ENCODE measurements at places on chromosomes 5 and 9.

- no peaks in the 10 kb centered on the region for H3K36me3 ChIP-seq
- DNase-seq, result no peak
- H3K27ac ChIP-seq, result no peak overlapping the region
- peaks cover 13% of the 10 kb centered on the region for H3K27me3 ChIP-seq
- H3K4me1 ChIP-seq, result no peaks in the 10 kb centered on the region
- H3K4me3 ChIP-seq, result no peak overlapping the region
These were observed 46.6 kb downstream of the TMEM252 start for GRCh38 chr9:68493958-68494577.

DNA sequence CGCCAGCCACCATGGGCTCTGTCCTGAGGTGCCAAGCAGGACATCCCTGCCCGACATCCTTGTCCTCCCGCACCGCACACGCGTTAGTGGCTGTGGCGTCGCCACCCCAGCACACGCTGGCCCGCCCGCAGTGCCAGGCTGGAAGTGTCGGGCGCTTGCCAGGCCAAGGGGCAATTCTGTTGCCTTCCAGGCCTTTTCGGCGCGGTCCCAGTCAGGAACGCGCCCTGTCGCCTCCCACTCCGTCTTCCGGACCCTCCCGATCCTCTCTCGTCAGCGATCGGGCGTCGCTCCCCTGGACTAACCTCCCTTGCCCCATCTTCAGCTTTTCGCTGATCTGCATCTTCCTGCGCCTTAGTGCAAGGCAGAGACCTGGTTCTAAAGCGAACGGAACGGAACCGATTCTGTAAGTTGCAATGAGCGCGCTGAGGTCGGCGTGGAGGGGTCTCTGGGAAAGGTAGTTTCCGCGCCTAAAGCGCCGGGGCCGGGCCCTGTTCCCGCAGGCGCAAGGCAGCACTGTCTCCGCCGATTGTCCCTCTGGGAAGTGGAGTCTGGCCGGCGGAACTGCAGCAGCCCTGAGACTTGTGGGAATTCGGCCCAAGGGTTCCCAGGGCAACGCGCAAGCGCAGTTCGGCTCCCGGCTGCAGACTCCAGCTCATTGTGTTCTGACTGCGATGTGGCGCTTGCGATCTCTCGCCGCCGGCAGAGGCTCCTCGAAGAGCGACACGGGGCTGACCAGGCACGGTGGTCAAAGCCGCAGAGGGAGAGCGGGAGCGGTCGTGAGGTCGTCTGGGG, at the start of gene ZNF454:
ZNF454 (plus strand) TSS at position 630 of the 792 bp plus-strand sequence. CDS start 1,594 bp downstream, outside the sequence.
- H3K27ac ChIP-seq, result no peak within 1 kb of the TSS
- H3K27me3 ChIP-seq, result peaks cover 4% of the 10 kb centered on the region
- H3K36me3 ChIP-seq, result peaks cover 10% of the 10 kb centered on the region
- DNase-seq, result no peak

GRCh38 chr9:82149501-82149946, 161.0 kb downstream of the SPATA31D1 start:
- no peak for DNase-seq
- no peak overlapping the region for H3K27ac ChIP-seq
- H3K4me3 ChIP-seq, result no peak overlapping the region
- no peaks in the 10 kb centered on the region for H3K4me1 ChIP-seq

DNA sequence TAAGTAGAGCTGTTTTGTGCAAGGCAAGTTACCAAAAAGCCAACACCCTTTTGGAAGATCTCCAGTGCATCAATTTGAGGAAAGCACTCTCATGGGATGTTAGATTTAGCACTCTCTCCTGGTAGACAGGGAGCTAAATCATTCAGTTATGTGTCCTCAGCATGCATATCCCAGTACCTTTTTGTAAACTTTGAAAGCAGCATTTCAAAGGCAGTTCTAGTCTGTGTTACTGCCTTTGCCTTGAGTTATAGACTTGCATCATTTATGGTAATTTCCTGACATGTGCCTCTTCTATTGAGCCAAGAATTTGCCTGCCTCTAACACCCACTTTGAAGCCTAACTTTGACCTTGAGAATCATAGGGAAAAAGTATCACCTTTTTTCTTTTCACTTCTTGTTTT, 120.6 kb downstream of the KIF4B start:
- H3K27me3 ChIP-seq, result peaks cover 14% of the 10 kb centered on the region
- no peak for DNase-seq
- H3K4me3 ChIP-seq, result no peak overlapping the region
- no peak overlapping the region for H3K27ac ChIP-seq

DNA sequence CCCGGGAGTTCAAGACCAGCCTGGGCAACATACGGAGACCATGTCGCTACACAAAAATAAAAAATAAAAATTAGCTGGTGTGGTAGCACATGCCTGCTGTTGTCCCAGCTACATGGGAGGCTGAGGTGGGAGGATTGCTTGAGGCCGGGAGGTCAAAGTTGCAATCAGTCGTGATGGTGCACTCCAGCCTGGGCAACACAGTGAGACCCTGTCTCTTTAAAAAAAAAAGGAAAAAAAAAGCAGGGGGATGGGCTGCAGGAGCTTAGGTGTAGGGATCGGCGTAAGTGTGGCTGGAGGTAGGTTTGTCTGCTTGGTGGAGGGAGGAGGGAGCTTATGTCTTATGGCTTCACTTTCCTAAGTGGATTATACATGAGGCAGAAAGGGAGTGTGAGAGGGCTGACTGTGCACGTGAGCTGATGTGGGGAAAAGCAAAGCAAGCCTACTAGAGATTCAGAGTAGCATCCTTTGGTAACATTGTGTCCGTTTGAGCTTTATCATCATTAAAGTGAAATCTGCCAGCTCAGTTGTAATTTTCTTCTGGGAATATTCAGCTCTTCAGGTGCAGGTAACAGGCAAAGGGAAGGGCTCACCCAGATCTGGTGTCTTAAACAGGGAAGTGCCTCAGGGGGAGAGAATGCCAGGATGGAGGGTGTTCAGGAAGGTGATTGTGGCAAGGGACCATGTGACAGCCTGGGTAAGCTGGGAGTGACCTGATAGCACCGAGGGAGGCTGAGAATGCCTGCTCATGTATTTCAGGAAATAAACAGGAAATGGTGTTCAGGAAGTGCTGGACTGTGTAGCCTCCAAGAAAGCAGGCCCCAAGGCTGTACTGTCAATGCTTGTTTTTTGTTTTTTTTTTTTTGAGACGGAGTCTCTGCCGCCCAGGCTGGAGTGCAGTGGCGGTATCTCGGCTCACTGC, 17.6 kb upstream of the SETX start:
- H3K4me3 ChIP-seq, result no peak overlapping the region
- H3K27ac ChIP-seq, result peak overlapping the region; percentile 79
- H3K36me3 ChIP-seq, result peaks cover 25% of the 10 kb centered on the region
- no peaks in the 10 kb centered on the region for H3K27me3 ChIP-seq
- no peak for DNase-seq

- no peak overlapping the region for H3K27ac ChIP-seq
- H3K36me3 ChIP-seq, result peaks cover 33% of the 10 kb centered on the region
- peaks cover 18% of the 10 kb centered on the region for H3K4me1 ChIP-seq
- no peaks in the 10 kb centered on the region for H3K27me3 ChIP-seq
- peak; percentile 27 for DNase-seq
- no peak overlapping the region for H3K4me3 ChIP-seq
These were observed 928 bp downstream of the HACD4 start for GRCh38 chr9:21030389-21031035.

- no peaks in the 10 kb centered on the region for H3K27me3 ChIP-seq
- H3K4me1 ChIP-seq, result peaks cover 65% of the 10 kb centered on the region
- peak overlapping the region; percentile 97 for H3K4me3 ChIP-seq
- no peak for DNase-seq
- H3K27ac ChIP-seq, result peak overlapping the region; percentile 74
- H3K36me3 ChIP-seq, result peaks cover 88% of the 10 kb centered on the region
These were observed 6.6 kb downstream of the ITK start for GRCh38 chr5:157187046-157187754.

DNA sequence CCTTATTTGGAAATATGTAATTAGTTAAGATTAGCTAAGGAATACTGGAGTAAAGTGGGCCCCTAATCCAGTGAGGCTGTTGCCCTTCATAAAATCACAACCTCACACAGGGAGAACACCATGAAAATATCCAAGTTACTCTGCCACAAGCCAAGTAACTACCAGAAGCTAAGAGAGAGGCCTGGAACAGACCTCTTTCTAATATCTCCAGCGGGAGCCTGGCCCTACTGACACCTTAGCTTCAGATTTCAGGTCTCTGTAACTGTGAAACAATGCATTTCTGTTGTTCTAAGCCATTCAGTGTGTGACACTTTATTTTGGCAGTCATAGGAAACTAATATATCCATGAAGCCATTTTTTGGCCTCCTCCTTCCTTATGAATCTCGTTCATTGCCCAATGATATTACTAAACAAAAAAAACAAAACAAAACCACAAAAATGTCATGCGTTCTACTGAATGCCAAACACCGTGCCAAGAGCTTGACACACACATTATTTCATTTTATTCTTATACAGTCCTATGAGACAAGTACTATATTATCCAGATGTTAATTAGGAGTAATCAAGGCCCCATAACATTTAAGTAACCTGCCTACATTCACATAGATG, 699.0 kb downstream of the MAT2B start:
- H3K36me3 ChIP-seq, result no peaks in the 10 kb centered on the region
- no peak overlapping the region for H3K27ac ChIP-seq
- H3K4me3 ChIP-seq, result no peak overlapping the region
- no peaks in the 10 kb centered on the region for H3K4me1 ChIP-seq

- peaks cover 26% of the 10 kb centered on the region for H3K4me1 ChIP-seq
- H3K36me3 ChIP-seq, result no peaks in the 10 kb centered on the region
- no peaks in the 10 kb centered on the region for H3K27me3 ChIP-seq
- no peak for DNase-seq
- H3K27ac ChIP-seq, result no peak overlapping the region
These were observed 73.9 kb downstream of the PBX3 start for GRCh38 chr9:125821078-125821477.

DNA sequence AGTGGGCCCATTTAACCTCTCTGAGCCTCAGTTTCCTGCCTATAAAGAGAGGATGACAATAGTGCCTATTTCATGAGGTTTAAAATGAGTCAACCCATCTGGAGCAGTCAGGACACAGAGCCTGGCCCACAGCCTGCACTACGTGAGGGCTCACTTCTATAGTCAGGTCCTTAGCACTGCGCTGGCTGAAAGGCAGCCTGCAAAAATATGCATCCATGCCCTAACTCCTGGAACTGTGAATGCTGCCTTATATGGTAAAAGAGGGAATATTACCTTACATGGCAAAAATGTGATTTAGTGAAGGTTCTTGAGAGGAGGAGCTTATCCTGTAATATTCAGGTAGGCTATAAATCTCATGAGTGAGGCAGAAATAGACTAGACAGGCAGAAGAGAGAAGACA, 98.5 kb downstream of the GABBR2 start:
- H3K27me3 ChIP-seq, result peaks cover 7% of the 10 kb centered on the region
- H3K4me3 ChIP-seq, result no peak overlapping the region
- H3K36me3 ChIP-seq, result no peaks in the 10 kb centered on the region
- DNase-seq, result no peak
- no peak overlapping the region for H3K27ac ChIP-seq

DNA sequence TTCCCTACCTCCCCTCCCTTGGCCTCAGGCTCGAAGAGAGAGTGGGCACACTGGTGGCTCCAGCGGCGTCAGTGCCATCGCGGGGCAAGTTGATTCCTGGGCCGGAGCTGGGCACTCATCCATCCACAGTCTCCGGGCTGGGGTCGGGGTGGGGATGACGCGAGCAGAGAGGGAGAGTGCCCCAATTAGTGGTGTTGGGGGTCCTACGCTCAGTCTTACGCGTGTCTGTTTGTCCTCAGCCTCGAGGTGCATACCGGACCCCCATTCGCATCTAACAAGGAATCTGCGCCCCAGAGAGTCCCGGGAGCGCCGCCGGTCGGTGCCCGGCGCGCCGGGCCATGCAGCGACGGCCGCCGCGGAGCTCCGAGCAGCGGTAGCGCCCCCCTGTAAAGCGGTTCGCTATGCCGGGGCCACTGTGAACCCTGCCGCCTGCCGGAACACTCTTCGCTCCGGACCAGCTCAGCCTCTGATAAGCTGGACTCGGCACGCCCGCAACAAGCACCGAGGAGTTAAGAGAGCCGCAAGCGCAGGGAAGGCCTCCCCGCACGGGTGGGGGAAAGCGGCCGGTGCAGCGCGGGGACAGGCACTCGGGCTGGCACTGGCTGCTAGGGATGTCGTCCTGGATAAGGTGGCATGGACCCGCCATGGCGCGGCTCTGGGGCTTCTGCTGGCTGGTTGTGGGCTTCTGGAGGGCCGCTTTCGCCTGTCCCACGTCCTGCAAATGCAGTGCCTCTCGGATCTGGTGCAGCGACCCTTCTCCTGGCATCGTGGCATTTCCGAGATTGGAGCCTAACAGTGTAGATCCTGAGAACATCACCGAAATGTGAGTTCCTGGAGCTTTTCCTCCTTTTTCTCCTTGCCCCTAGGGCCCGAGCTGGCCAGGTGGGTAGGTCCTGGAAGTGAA, 861 bp downstream of the NTRK2 start:
- H3K4me1 ChIP-seq, result peaks cover 16% of the 10 kb centered on the region
- H3K27me3 ChIP-seq, result peaks cover 57% of the 10 kb centered on the region
- DNase-seq, result no peak
- H3K36me3 ChIP-seq, result no peaks in the 10 kb centered on the region
- H3K27ac ChIP-seq, result no peak overlapping the region

DNA sequence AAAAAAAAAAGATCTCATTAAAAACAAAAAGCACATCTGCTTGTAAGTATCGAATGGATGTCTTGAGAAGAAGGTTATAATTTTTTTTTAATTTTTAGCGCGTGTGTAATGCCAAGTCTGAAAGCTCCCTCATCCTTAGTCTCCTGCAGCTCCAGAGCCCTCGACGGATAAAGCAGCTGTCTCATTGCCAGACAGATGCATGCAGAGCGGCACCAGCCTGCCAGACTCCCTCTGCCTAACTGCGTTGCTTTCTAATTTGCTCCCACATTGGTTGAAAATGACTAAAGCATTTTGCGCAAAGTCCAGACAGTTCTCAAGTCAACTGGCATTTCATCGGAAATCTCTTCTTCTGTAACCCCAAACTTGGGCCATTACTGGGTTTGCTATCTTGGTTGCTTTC, 29.4 kb downstream of the OLFM1 start:
- H3K4me3 ChIP-seq, result no peak overlapping the region
- DNase-seq, result no peak
- no peaks in the 10 kb centered on the region for H3K36me3 ChIP-seq

DNA sequence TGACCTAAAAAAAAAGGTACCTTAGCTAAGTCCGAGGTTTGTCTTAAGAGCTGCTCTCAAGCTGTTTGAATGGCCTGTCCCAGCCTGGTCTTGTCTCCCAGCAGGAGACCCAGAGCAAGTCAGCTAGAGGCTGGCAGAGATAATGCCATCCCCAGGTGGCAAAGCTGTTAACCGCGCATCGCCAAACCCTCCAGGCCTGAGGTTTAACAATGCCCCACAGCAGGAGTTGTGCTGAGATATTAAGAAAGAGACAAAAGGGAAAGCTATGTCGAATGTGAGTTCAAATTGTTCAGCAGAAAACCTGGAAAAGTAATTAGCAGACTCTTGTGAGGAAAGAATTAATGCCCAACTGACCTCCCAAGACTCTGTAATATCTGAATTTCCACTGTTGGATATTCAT, 187.1 kb downstream of the FSTL4 start:
- H3K27ac ChIP-seq, result no peak overlapping the region
- DNase-seq, result no peak
- peaks cover 9% of the 10 kb centered on the region for H3K4me1 ChIP-seq
- H3K4me3 ChIP-seq, result no peak overlapping the region
